ENCODE measurements at places on chromosomes 16 and 17.

GRCh38 chr17:28747051-28747691, 3.4 kb downstream of the TRAF4 start:
- no peak for DNase-seq

DNA sequence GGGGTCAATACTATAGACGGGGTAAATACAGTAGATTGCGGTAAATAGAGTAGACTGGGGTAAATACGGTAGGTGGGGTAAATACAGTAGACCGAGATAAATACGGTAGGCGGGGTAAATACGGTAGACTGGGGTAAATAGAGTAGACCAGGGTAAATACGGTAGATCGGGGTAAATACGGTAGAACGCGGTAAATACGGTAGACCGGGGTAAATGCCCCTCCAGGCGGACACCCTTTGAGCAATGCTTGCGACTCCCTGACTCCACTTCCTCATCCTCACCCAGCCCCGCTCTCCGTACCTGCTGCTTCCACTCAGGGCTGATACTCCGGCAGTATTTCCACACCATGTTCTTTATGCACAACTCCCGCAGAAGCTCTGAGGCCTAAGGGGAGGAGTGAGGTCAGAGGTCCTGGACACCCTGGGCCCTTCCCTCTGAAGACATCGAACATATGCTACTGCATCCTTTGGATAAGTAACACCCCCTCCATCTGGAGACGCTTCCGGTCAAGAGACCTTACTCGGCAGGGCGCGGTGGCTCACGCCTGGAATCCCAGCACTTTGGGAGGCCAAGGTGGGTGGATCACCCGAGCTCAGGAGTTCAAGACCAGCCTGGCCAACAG, 13.3 kb upstream of the CRK start:
- DNase-seq, result no peak

GRCh38 chr17:15972497-15972951, 27.0 kb downstream of the ZSWIM7 start:
- DNase-seq, result no peak

GRCh38 chr17:37592291-37592690, 16.9 kb downstream of the SYNRG start:
- DNase-seq, result no peak
